Cortex of kidney (tissue), 1 donor: ENCODE measurements at places on chromosomes 12 and 14.

DNA sequence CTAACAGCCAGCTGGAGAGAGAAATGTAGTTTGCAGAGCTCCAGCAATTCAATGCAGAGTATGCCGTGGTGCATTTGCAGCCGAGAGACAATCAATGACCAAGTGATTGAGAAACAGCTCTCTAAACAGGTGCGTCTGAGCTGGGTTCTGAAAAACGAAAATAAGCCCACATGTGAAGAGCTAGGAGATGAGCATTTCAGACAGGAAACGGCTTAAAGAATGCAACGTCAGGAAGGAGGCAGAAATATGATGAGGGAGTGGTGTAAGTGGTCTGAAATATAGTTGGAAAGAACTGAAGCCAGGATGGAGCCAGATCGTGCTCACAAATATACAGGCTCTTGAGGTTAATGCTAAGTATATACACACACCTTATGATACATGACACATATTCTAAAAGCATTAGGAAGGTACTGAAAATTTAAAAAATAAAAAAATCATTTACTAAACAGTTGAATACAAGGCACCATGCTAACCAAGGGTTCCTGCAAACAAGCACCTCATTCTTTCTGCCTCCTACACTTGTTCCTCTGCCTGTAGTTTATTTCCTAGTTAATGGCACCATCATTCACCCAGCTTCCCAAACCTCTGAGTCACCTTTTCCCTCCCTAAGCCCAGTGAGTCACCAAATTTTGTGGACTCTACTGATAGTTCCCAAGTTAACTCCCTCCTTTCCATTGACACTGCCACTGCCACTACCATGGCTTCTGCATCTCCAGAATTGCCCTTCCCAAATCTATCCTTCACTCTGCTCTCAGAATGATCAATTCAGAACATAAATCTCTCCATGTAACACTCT is 2.3 kb upstream of the GARIN2 start:
- DNase-seq: no peak

DNA sequence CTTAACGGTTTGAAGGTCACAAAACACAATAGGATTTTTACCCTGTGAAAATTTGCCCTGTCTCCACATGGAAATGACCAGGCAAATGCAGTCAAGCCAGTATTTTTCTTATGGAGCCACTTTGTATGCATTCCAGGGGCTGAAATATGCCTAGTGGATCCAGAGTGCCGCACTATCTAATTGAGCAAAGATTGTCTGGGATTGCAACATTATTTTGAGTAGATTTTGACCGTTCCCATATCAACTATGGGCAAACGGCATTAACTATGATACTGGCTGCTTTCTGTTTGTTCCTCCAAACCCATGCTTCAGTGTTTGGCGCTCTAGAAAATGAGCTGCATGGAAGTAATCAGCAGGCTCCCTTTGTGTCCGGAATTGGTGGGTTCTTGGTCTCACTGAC is 223.0 kb downstream of the BTG1 start:
- no peak for DNase-seq

GRCh38 chr12:63302269-63302940 is 151.4 kb upstream of the AVPR1A start:
- DNase-seq: no peak

- DNase-seq: no peak
These were observed 83.0 kb upstream of the FAR2 start for GRCh38 chr12:29066011-29066588.

- DNase-seq: no peak
These were observed 15.4 kb downstream of the SELPLG start for GRCh38 chr12:108618079-108618952.

GRCh38 chr12:11896417-11896929 is 174.3 kb upstream of the BCL2L14 start:
- no peak for DNase-seq

DNA sequence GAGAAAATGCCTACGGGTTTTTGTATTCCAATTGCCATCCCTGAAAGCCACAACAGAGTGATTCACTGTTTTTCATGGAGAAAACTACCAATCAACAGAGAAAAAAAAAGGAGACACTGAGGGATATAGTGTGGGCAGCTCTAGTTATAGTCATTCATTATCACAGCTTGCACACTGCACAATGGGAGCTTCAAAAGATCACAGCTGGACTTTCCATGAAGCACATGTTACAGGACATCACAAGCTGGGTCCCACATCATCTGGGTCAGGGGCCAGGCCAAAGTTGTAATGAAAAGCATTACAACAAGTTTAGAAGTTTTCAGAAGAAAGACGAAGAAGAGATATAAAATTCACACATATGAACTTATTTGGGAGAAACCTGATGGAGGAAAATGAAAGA is 41.5 kb downstream of the RERG start:
- DNase-seq: no peak

GRCh38 chr12:101925361-101925760 is 48.0 kb downstream of the DRAM1 start:
- no peak for DNase-seq

- DNase-seq: no peak
These were observed 22.7 kb downstream of the CGRRF1 start for GRCh38 chr14:54532111-54533012.

- no peak for DNase-seq
These were observed 13.0 kb downstream of the KMT5A start for GRCh38 chr12:123396954-123397353.

DNA sequence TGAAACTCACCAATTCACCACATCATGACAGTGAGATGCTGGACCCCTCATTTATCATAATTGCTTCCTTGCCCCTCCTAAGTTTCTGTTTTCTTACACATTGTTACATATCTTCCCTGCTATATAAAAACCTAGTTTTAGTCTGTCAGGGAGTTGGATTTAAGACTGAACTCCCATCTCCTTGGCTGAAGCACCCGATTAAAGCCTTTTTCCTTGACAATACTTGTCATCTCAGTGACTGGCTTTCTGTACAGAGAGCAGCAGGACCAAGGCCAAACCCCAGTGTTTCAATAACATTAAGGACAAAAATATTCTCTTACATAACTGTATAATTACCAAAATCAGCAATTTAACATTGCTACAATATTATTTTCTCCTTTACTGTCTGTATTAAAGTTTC is 928.4 kb downstream of the TMTC2 start:
- no peak for DNase-seq

GRCh38 chr12:15697201-15697600 is 92.0 kb downstream of the EPS8 start:
- no peak for DNase-seq
